ENCODE measurements at places on chromosomes 12 and 14. TPM values are rescaled to one million over a fixed set of nuclear protein-coding genes. Genes with fewer than 3 reads are reported as not detected.

DNA sequence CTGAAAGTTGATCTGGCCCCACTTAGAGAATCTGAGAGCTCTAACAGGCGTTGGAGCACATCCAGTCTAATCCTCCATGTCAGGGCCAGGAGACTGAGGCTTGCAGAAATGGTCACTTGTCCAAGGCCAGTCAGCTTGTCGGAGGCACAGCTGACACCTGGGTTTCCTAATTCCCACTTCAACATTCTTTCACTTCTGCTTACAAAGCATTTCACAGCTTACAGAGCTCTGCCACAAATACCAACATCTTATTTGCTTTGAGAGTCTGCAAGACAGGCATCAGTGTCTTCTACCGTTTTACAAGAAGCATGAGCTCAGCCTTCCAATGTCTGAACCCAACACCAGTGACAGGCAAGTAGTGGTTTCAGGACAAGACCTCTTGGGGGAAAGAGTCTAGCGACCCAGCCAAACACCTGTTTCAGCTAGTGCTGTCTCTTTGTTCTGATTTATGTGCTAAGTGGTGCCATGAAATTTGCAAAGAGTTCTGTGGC is 31.8 kb downstream of the ISCA2 start:
- no peak overlapping the region for H3K27ac ChIP-seq
- no peaks in the 10 kb centered on the region for H3K4me1 ChIP-seq
- H3K27me3 ChIP-seq, result no peaks in the 10 kb centered on the region
- H3K4me3 ChIP-seq, result no peak overlapping the region
- no peak for DNase-seq
- H3K36me3 ChIP-seq, result no peaks in the 10 kb centered on the region

DNA sequence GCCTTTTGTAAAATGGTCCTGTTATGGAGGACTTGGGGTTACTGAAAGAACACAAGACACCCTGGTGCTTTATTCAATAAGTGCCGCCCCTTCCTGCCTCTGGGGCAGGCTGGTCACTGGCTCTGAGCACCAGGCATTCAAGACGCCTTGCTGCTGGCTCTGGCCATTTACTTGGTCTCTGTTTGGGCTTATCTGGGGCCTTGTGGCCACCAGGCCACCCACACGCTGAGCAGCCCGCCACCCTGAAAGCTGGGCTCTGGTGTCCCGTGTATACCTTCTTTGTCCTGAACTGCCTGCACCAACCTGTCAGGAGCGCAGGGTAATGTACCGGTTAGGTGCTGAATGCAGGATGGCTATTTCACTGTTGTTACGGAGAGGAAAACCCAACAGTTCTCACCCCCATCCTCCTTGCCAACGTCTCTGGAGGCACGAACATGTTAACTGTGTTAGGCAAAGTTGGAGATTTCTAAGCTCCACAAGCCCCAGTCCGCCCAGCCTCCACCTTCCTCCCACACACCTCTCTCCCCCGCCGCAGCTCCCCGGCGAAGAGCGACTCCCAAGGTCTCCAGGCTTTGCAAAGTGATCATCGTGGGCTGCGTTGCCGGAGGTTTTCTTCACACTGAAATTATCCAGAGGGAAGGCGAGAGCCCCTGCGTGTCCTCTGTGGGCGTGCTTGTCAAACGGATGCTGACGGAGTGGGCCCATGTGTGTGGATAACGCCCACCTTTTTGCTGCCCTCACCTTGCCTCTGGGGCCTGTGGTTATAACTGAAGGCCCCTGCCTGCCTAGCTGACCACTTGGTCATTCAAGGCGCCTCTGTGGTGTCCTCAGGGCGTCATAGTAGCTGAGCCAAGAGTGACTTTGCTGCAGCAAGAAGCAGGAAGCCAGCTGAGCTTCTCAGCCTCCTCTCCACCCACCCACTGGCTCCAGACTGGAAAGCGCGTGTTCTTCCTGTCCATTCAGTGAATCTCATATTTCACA is 18.8 kb upstream of the BEGAIN start:
- no peaks in the 10 kb centered on the region for H3K4me1 ChIP-seq
- H3K27me3 ChIP-seq, result peaks cover 9% of the 10 kb centered on the region
- H3K4me3 ChIP-seq, result no peak overlapping the region
- no peaks in the 10 kb centered on the region for H3K36me3 ChIP-seq
- no peak for DNase-seq

GRCh38 chr12:109605599-109606228 is 32.1 kb downstream of the MVK start:
- no peak for DNase-seq
- H3K36me3 ChIP-seq, result no peaks in the 10 kb centered on the region
- no peaks in the 10 kb centered on the region for H3K27me3 ChIP-seq
- H3K4me1 ChIP-seq, result no peaks in the 10 kb centered on the region

DNA sequence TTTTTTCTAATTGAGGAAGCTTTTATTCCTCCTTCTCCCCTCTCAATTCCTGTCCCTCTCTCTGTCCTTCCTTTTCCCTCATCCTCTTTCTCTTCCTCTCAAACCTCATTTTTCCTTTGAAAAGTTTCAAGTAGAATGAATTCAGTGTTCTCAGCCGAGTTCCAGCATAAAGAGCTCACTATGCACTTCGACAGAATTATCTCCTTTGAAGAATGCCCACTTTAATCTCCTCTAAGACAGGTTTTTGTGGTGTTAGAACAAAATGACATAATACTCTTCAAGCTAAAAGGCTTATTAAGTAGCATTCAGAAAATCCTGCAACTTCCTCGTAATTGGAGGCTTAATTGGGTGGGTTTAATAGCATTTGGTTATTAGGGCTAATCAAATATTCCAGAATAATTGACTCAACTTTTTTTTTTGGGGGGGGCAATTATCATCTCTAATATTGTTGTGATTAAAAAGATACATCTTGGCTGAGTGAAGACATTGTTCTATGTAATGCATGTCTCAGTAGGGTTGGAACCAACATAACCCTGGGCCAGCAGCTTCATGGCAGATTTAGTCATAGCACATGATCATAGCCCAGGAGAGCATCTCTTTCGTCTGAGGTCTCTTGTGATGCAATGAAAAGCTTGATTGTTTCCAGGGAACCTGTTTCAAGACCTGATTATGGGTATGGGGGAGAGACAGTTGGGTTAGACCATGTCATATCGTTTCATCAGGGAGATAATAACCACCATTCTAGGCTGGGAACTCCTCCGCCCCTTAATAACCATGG is 25.0 kb upstream of the SLC24A4 start:
- no peaks in the 10 kb centered on the region for H3K36me3 ChIP-seq
- no peak overlapping the region for H3K4me3 ChIP-seq
- H3K27me3 ChIP-seq, result no peaks in the 10 kb centered on the region
- H3K4me1 ChIP-seq, result no peaks in the 10 kb centered on the region
- no peak overlapping the region for H3K27ac ChIP-seq

- no peak overlapping the region for H3K4me3 ChIP-seq
- H3K27ac ChIP-seq, result no peak overlapping the region
- no peak for DNase-seq
- no peaks in the 10 kb centered on the region for H3K27me3 ChIP-seq
- H3K36me3 ChIP-seq, result no peaks in the 10 kb centered on the region
Measured at GRCh38 chr14:98914942-98915341, 357.1 kb downstream of the BCL11B start.

DNA sequence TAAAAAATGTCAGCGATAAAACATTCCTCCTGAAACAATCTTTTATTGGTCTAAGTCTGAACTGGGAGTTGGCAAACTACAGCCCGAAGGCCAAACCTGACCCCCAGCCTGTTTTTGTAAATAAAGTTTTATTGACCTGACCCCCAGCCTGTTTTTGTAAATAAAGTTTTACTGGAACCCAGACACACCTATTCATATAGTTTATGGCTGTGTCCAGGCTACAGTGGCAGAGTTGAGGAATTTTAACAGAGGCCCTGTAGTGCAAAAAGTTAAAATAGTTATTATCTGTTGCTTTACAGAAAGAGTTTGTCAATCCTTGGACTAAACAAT is 12.1 kb upstream of the SCARB1 start:
- H3K4me1 ChIP-seq, result no peaks in the 10 kb centered on the region
- H3K27ac ChIP-seq, result no peak overlapping the region
- no peak for DNase-seq
- H3K36me3 ChIP-seq, result no peaks in the 10 kb centered on the region
- H3K4me3 ChIP-seq, result no peak overlapping the region

GRCh38 chr14:91366749-91367148 is 50.9 kb downstream of the CCDC88C start:
- no peaks in the 10 kb centered on the region for H3K36me3 ChIP-seq
- DNase-seq, result no peak
- H3K4me1 ChIP-seq, result no peaks in the 10 kb centered on the region
- no peak overlapping the region for H3K4me3 ChIP-seq

KLRB1 gene
- not detected for total RNA-seq

DNA sequence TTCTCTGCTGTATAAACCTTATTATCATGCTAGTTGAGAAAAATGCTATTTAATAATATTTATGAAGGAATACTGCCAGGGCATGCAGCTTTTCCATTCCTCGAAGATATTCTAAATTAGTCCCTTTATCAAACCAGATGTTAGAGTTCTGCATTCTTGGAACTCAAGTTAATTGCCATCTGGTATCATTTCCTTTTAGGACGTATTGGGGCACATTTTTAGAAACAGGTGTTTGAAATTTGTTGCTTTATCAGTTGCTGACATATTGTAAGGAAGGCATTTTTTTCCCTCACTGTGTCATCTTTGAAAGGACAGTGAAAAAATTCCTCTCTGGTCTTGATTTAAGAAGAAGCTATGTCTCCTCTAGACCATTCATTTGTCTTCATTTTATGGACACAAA is 471.2 kb upstream of the PRICKLE1 start:
- H3K4me1 ChIP-seq, result no peaks in the 10 kb centered on the region
- H3K27ac ChIP-seq, result no peak overlapping the region
- no peaks in the 10 kb centered on the region for H3K36me3 ChIP-seq
- no peak for DNase-seq

GRCh38 chr12:122979001-122979907 is 1.2 kb upstream of the ARL6IP4 start:
- no peaks in the 10 kb centered on the region for H3K27me3 ChIP-seq
- DNase-seq, result no peak
- peaks cover 37% of the 10 kb centered on the region for H3K4me1 ChIP-seq
- H3K27ac ChIP-seq, result peak overlapping the region; percentile 69
- H3K4me3 ChIP-seq, result peak overlapping the region; percentile 89

CLEC7A gene
- not detected for total RNA-seq

- H3K27me3 ChIP-seq, result no peaks in the 10 kb centered on the region
- H3K4me1 ChIP-seq, result peaks cover 11% of the 10 kb centered on the region
- no peak for DNase-seq
- no peaks in the 10 kb centered on the region for H3K36me3 ChIP-seq
Measured at GRCh38 chr14:34034447-34035176, 83.7 kb upstream of the EGLN3 start.

GRCh38 chr12:112998987-112999767 is 20.9 kb downstream of the OAS2 start:
- H3K4me1 ChIP-seq, result no peaks in the 10 kb centered on the region
- H3K27ac ChIP-seq, result no peak overlapping the region
- no peak for DNase-seq

SRSF5 gene
- 121 TPM for total RNA-seq

AJUBA gene
- 125 TPM for total RNA-seq

TRIP11 gene
- total RNA-seq, result 25.0 TPM

OR2AP1 gene
- total RNA-seq, result not detected

DNA sequence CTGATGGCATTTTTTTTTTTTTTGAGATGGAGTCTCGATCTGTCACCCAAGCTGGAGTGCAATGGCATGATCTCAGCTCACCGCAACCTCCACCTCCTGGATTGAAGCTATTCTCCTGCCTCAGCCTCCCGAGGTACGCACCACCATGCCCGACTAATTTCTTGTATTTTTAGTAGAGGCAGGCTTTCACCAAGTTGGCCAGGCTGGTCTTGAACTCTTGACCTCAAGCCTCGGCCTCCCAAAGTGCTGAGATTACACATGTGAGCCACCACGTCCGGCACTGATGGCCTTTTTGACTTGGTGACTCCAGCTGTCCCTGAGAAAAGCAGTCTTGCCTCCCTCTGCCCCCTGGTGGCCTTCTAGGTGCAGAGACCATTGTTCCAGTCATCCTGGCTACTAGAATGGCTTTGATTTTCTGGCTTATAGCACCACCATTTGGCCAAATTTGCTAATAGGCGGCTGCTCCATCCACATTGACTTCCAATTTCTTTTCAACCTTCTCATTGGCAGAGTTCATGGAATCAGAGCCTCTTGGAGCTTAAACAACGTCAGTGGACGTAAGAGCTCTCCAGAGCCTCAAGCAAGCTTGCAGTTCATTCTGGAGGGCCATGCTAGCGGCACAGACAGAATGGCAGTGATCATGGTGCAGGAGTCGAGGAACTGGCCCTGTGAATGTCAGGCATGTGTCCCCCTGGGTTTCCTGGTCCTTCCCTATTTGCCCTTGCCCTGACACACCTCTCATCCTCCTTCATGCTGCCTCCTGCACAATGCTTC is 25.4 kb upstream of the EIF4B start:
- H3K36me3 ChIP-seq, result no peaks in the 10 kb centered on the region
- DNase-seq, result peak; percentile 85
- H3K27me3 ChIP-seq, result no peaks in the 10 kb centered on the region
- H3K4me3 ChIP-seq, result no peak overlapping the region

GRCh38 chr12:2384029-2384386 is 331.2 kb downstream of the CACNA1C start:
- H3K36me3 ChIP-seq, result no peaks in the 10 kb centered on the region
- H3K4me3 ChIP-seq, result no peak overlapping the region
- H3K27ac ChIP-seq, result peak overlapping the region; percentile 59
- H3K4me1 ChIP-seq, result peaks cover 34% of the 10 kb centered on the region
- no peaks in the 10 kb centered on the region for H3K27me3 ChIP-seq

LRFN5 gene
- not detected for total RNA-seq

ABCD2 gene
- total RNA-seq, result not detected

DNA sequence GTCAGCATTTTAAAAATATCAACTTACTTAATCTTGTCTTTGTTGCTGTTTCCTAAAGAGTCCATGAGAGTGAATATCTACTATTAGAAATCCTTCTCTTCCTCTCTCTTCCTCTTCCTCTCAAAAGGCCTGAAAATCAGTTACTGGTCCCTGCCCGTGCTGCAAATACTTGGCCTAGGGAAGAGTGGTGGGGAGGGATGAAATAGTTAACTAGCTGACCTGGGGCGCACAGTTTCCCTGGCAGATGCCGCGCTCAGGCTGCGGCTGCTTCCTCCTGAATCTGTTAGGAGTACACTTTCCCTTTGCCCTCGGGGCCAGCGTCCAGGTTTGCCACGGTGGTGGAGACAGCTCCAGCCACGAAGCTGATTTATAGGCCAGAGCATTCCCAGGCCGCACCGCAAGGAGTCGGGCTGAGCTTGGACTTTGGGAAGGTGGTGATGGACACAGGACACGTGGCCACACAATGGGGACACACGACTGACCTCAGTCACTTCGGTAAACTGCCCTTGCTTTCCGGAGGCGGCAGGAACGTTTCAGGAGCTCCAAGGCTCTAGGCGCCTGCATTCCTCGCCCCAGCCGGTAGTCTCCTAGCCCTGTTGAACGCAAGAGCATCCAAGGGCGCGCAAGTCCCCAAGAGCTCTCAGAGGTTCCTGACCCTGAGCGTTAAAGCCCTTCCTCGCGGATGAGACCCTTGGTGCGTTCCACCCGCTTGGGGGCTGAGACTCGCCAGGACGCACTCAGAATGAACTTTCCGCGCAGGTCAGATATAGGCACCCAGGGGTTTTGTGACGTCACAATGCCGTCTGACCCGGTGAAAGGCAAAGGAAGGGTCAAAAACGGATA is 7.1 kb upstream of the ASCL1 start:
- H3K4me1 ChIP-seq, result no peaks in the 10 kb centered on the region
- H3K27me3 ChIP-seq, result peaks cover 35% of the 10 kb centered on the region
- no peak overlapping the region for H3K27ac ChIP-seq

Measured in SJSA1 (cell line).